Activated CD8-positive, alpha-beta memory T cell treated with anti-CD3 and anti-CD28 coated beads for 1 hour (primary cell): ENCODE measurements at places on chromosomes 2 and 18.

DNA sequence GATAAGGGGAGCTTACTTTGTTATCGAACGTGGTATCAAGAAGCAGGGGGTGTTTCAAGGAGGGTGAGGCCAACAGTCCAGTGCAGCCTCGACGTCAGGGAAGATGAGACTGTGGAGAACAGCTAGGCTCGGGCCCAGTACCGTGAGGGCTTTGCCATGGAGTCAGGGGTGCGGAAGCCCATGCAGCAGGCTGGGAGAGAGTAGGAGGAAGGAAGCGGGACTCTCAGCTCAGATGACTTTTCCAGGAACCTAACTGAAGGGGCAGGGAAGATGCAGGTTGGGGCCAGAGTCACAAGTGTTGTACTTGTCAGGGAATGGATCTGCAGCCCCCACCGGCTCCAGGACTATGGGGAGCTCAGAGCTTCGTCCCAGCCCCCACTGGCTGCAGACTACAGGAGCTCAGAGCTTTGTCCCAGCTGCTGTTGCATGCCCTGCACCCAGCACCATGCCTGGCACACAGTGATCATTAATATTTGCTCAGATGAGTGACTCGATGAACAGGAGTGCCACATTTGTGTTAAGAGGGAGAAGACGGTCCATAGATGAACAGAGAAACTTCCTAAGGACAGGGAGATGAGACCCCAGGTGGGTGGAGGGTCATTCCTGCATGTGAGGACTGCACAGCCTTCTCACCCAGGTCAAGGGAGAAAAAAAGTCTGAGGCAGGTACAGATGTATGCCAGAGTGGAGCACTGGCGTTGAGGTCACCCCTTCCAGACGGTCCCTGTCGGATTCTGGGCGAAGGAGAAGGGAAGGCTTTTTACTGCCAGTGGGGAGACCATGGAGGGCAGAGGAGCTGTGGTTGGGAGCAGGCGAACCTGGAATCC, 36.4 kb downstream of the PTGR3 start:
- DNase-seq: no peak

GRCh38 chr18:63205791-63206252, 113.7 kb downstream of the BCL2 start:
- DNase-seq: no peak

DNA sequence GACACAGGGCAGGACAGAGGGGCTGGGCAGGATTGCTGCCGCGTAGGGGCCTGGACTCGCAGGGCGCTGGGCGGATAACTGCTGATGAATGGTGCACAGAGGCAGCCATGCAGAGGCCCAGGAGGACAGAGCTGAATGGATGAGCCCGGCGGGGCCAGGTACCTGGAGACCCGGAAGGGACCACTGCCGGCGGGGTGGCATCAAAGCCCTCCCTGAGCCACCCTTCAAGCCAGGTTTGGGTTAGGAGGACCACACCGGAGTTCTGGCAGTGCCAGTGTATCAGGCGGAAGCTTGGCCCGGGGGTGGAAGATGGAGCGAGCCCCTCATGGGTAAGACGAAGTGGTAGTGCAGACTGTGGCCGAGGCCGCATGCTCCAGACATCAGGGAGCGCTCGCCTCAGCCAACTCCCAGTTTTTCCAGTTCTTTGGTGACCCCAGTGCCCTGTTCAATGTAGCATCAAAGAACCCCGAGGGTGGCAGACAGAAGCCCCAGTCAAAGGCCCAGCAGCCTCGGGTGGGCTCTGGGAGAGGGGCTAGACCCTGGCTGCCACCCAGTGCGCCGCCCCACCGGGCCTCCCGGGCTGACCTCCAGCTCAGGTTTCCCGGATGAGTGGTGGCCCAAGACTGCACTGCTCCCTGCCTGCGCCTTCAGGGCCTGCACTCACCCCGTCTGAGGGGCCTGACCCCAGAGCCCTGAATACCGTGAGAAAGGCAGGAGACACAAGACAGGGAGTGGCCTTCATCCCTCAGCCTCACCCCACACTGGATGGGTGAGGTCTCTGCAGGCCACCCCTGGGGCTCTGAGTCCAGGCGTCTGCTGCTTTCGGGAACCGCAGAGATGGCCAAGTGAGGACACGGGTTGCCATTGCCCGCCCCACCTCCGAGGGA, 50.9 kb downstream of the ACAA2 start:
- DNase-seq: no peak

DNA sequence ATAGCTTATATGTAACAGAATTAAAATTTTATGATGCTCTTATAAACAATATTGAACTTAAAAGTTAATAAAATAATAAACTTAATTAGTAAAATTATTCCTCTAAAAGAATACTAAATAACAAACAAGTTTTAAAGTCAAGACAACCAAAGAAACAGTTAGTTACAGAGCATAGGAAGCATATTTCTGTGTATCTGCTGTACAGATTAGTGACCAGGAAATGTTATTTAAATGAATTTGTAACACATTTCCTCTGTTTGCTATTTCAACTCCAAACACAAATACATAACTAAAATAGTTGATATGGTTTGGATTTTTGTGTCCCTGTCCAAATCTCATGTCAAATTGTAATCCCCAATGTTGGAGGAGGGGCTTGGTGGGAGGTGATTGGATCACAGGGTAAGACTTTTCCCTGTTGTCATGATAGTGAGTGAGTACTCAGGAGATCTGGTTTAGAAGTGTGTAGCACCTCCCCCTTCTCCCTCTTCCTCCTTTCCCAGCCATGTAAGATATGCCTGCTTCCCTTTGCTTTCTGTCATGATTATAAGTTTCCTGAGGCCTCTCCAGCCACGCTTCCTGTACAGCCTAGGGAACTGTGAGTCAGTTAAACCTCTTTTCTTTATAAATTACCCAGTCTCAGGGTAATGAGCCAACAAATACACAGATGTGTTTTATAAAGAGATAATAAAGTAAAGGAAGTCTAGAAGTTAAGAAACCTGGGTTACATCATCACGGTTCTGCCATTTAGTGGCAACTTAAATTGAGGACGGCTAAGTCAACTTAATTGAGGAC, 51.8 kb downstream of the ROCK2 start:
- no peak for DNase-seq

GRCh38 chr2:11558214-11558886, 24.5 kb downstream of the GREB1 start:
- no peak for DNase-seq

DNA sequence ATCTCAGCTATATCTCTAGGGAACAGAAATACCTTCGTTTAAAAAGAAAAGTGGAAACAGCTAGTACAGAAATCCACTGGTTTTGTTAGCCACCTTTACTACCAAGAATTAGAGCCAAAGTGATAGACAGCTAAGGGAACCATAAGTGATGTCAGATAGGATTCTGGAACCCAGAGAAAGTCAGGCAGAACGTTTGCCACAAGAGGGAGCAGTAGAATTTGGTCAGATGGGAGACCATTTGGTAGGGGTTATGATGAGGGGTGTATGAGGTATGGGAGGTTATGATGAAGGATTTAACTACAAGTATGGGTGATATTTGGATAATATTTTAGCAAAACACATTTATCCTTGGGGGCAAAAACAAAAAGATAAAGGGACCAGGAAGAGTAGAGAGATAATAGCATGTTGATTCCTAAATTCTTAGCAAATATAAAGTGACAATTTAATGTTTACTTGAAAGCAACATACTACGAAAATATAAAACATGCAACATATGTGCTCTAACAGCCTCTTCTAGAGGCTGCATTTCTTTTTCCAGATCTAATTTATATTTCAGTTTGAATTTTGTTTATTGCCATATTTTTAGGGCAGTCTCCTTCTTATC, 3.3 kb downstream of the SLC8A1 start:
- no peak for DNase-seq

DNA sequence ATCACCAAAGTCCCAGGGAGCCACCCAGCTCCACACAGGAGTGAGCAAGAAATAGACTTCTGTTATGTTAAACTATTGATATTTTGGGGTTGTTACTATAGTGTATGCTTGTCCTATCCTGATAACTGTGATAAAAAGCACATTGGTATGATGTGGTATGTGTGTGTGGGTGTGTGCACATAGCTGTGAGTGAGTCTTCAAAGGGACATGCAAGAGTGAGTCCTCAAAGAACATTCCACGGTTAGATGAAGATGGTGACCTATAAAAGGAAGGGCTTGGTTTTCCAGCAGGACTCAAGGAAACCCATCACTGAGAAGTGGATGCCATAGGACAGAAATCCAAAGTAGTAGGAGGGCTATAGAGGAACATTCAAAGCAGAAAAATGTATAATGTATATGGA, 342.9 kb downstream of the TSN start:
- DNase-seq: no peak

GRCh38 chr2:191951376-191951775, 104.5 kb upstream of the CAVIN2 start:
- DNase-seq: no peak

DNA sequence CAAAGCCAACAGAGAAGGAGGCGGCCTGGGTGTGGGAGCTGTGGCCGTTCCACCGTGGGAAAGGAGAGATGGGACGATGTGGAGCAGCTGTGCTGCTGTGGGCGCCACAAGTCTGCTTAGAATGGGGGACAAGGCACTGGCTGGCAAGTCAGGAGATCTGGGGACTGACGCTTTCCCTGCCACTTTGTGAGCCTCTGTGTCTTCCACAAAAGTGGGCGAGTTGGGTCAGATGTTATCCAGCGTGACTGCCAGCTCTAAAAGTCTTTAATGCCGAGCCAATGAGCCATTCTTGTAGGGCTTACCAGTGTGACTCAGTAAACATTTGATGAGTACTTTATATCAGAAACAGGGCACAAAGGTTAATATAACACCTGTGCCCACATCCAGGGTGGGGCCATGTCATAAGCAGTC, 113.6 kb upstream of the MGAT5 start:
- DNase-seq: no peak

- DNase-seq: no peak
Observed at GRCh38 chr2:202494300-202495229, 118.4 kb downstream of the BMPR2 start.

GRCh38 chr2:42796427-42797248, 4.3 kb upstream of the HAAO start:
- no peak for DNase-seq

GRCh38 chr2:167264380-167264779, 376.1 kb downstream of the XIRP2 start:
- no peak for DNase-seq

- DNase-seq: no peak
Observed at GRCh38 chr2:208300847-208301618, 35.0 kb downstream of the PIKFYVE start.

- DNase-seq: no peak
Observed at GRCh38 chr18:58216071-58216481, 172.1 kb downstream of the NEDD4L start.

DNA sequence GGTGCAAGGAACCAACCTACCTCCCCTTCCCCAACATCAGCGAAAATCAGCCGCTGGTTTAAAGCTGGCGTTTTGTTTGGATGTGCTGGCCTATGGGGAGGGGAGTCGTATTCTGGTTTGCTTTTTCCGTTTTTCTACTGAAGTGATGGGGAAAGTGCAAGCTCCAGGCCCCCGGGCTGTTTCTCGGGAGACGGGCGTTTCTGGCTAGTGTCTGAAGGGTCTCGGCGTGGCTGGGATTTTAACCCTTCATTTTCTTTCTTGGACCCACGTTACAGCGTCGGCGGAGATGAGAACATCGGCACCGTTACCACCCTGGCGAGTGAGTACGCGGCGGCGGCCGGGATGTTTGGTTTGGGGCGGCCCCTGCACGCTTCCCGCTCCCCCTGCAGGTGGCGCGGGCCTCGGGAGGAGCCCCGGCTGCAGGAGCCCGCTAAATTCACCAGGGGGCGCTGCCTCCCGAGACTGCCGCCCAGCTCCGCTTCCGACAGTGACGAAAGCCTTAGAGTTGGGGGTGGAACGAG, 70.7 kb downstream of the PLB1 start:
- peak; percentile 85 for DNase-seq

- no peak for DNase-seq
Observed at GRCh38 chr2:19717446-19717845, 184.3 kb downstream of the TTC32 start.

DNA sequence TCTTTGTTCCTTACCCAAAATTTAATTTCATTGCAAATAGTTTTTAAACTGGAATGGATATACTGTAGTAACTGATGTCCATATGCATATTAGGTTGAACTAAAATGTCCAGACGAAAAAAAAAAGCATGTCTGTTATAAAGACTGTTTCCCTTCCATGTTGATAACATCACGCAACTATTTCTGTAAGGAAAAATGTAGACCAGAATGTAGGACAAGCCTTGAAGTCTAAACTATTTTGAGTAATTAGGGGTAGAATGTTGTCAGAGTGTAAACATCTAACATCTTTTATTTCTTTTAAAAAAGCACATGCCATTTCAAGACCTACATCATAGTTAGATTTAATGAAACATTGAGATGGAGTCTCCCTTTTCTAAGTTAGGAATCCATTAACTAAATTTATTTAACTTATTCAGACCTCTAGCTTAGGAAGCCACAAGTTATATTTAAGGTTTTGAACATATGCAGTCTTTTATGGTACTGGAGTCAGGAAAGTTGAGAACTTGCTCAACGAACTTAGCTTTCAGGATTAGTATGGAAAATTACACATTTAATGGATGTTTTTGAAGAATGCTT, 7.9 kb downstream of the CALCRL start:
- no peak for DNase-seq

- no peak for DNase-seq
Observed at GRCh38 chr2:102114290-102114721, 28.2 kb upstream of the IL1R1 start.

- no peak for DNase-seq
Observed at GRCh38 chr2:129074298-129074920, 755.7 kb upstream of the HS6ST1 start.

- no peak for DNase-seq
Observed at GRCh38 chr2:188819792-188820191, 154.4 kb upstream of the COL3A1 start.

DNA sequence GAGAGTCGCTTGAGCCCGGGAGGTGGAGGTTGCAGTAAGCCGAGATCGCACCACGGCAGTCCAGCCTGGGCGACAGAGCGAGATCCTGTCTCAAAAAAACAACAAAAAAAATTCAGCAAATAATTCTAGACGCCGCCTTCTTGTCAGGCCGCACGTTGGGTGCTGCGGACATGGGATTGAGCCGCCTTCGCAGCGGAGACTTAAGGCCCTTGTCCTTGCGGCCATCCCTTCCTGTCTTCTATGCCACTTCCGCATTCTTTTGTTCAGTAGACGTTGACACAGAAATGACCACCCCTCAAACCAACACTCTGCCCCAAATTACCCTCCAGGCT, 15.8 kb downstream of the PTPN18 start:
- DNase-seq: no peak

GRCh38 chr2:937530-937929, 13.1 kb upstream of the SNTG2 start:
- no peak for DNase-seq

- no peak for DNase-seq
Observed at GRCh38 chr2:160043265-160043664, 19.1 kb downstream of the PLA2R1 start.
